IMR-90 (cell line): ENCODE measurements at places on chromosomes 4 and X.
A peak's percentile ranks its signal among the peaks of the same experiment; 100 is the strongest.

- no peak for DNase-seq
These were observed 28.5 kb downstream of the PCDH19 start for GRCh38 chrX:100381619-100382018.

DNA sequence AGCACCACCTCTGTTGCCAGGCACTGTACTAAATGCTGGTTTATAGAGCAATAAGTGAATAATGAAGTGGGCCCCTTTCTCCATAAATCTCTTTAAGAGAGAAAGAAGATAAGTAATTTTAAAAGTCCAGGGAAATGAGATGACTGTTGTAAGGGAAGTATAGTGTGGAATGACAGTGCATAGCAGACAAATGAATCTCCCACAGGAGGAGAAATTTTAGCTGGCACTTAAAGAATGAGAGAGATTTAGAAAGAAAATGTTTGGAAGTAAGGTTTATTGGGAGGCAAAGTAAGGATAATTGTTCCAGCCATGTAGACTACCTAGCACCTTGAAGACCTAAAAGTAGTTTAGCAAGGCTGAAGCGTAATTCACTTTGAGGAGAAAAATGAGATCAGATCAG is 1081.1 kb upstream of the PABPC4L start:
- peak; percentile 10 for DNase-seq

DNA sequence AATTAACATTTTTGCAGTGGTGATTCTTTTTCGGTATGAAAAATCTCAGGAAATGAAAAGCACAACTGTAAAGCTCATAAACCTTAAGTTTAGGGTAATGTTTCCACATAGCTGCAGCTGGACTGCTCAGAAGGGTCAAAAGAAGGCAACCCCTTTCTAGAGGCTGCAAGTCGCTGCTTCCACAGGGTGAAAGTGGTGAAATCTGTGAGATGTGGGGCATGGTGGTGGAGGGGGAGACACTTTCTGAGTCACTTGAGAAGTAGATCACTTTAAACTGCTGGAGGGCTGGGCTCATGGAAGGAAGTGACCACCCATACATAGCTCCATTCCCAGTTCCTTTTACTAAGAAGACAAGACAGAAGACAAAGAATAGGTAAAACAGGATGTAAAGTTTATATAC is 8.7 kb downstream of the SFRP2 start:
- DNase-seq = no peak

GRCh38 chrX:17442898-17443297 is 67.9 kb downstream of the NHS start:
- DNase-seq = no peak

DNA sequence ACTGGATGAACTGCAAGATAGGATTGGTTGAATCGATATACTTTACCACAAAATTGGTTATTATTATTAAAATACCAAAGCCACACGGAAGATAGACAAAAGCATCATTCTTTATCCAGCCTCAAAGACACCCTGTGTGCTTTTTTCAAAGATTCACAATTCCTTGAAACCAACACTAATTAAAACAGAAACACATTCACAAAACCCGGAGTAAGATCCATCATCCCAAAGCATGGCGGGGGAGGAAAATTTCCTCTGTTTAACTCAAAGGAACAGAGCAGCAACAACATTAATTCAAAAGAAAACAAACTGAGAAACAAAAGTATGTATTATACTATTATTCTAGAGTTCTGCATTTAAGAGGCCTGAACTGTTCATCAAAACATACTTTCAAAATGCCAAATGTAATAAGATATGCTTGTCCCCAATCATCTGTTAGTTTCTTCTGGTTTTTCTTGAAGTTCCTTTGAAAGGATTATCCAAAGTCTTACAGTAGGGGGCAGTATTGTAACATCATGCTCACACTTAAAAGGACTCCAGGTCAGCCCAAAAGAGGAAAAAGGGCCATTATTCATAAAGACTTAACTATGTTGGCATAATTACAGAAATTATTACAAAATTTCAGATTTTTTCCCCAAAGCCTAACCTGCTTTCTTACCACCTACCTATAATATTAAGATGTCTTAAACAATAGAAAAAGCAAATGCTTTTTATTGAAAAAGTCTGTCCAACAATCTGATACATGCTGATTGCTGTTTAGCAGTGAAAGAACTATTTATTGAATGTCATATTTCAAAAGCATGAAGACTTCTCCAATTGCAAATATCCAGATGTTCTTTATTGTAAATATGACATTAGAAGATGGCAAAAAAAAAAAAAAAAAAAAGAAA is 168.7 kb downstream of the SCFD2 start:
- peak; percentile 90 for DNase-seq

GRCh38 chr4:137861682-137862081 is 329.4 kb upstream of the PCDH18 start:
- peak; percentile 29 for DNase-seq

DNA sequence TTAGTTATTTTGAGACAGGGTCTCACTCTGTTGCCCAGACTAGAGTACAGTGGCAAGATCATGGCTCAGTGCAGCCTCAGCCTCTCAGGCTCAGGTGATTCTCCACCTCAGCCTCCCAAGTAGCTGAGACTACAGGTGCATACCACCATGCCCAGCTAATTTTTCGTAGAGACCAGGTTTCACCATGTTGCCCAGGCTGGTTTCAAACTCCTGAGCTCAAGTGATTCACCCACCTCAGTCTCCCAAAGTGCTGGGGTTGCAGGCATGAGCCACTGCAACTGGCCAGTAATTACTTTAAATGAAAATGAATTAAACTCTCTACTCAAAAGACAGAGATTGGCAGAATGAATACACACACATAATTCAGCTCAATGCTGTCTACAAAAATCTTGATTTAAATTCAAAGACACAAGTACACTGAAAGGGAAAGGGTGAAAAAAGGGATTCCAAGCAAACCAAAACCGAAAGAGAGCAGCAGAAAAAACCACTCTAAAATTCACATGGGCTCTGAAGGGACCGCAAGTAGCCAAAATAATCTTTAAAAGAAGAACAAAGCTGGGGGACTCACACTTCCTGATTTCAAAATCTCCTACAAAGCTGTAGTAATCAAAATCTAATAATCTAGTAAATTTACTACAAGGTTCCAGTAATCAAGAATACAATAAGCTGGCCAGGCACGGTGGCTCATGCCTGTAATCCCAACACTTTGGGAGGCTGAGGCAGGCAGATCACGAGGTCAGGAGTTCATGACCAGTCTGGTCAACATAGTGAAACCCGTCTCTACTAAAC is 11.8 kb upstream of the SPON2 start:
- DNase-seq = no peak

- peak; percentile 52 for DNase-seq
These were observed 651 bp downstream of the UCHL1 start for GRCh38 chr4:41257257-41257901.

DNA sequence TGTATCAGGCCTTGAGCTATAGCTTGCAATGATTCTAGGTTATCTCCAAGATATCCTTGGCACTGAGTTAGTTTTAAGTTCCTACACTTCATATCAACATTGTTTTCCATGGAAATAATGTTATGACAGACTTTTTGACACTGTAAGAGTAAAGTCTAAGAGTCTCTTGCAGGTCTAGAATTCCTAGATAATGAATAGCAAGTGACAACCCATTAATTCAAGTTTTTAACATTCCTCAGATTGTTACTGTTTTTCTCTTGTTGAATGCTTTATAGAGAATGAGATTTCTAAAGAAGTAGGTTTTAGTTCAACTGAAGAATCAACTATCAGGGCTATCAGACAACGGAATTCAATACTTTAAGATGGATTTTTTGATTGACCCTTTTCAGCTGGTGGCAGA is 276.1 kb downstream of the PPP3CA start:
- DNase-seq = no peak

DNA sequence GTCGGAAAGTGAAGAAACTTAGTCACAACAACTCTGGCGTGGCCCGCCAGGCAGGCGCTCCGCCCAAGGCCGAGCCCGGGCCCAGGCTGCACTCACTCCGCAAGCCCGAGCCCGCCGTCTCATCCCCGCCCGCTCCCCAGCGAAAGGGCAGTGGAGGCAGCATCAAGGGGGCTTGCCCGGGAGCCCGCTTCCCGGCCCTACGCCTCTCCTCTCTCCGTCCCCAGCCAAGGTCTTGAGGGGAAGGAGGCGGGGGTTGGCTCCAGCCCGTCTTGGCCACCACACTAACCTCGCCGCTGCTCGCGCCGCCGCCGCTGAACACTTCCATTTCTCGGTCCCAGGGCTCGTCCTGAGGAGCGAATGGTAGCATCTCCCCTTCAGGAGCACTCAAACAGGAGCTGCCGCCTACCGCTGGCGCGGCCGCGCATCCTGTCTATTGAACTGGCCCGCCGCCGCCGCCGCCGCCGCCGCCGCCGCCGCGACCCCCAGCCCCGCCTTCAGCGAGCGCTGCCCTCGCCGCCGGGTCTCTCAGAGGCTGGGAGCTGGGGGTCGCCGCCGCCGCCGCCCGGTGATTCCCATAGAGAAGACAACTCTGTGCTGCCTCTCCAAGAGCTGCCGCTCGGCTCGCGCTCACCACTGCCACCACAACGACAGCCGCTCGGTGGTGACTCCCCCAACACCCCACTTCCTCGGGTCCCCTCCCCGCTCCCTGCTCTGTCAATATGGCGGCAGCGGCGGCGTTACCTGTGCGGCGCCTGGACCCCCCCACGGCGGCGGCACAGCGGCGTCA is at the start of gene RPS6KA6:
Gene RPS6KA6, minus strand, starts transcription at position 667 of the 787 bp plus-strand sequence. Its CDS starts 300 bp downstream, at position 367.
- DNase-seq = peak; percentile 22

- no peak for DNase-seq
These were observed 44.1 kb downstream of the TMEM164 start for GRCh38 chrX:110046971-110047370.

GRCh38 chrX:129689796-129690195 is 35.0 kb upstream of the APLN start:
- no peak for DNase-seq

DNA sequence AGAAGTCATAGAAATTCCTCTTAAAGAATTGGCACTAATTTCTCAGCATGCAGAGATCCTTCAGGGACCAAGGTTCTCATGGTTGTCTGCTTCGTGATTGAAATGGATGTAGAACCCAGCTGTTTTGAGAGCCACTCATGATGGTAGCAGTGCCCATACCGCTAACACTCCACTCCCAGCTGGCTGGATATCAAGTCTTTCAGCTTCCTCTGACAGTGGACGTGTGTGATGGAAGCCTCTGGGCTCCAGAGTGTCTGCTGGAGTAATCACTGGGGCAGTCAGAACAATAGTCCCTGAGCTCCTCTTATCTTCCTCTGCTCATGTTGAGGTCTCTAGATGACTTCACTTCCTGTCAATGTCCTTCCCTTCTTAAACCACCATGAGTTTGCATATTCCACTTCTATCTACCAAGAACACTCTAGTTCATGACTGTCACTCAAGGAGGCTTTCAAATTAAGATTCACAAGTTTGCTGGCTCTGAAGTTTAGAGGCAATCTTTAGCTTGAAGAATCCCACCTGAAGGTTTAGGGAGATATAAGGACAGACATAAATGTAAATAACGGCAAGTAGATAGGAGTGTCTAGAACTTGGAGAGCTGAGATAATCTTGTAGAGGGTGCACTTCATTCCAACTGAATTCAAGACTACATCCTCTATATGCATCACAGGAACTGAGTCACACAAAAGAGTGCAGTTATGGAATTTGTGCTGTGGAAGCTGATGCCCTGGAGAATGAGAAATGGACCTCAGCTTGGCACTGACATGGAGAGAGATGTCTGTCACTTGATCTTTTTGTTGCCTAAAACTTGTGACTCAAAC is 64.5 kb upstream of the WDR1 start:
- peak; percentile 51 for DNase-seq

GRCh38 chr4:174036576-174036975 is 246.9 kb downstream of the FBXO8 start:
- DNase-seq = no peak

GRCh38 chrX:68646421-68646820 is 1.0 kb upstream of the STARD8 start:
- DNase-seq = no peak

DNA sequence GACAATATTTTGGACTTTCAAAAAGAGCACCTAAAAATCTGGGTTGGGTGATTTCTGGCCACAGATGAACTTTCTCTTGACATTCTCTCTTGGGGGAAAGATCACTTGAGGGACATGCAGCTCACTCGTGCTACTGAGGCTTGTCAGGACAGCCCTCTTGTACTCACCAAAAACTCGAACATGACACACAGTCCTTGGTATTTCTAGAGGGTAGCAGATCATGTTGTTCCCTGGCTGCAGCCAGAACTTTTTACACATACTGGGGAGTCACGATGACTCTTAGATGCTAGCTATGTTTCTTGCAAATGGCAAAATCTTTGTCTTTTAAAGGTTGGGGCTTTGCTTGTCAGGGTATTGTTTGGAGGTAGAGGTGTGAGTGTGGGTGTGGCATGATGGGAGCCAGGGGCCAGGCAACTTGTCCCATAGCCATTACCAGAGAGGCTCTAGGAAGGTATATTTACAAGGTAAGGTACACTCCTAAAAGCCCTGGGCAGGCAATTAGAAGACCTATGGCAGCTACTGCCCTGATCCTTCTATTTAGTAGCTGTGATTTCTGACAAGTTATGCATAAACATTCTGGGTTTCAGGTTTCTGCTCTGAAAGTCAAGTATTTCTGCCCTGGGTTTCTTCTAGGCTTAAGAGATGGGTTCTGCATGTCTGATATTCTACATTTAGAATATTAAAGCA is 241.7 kb upstream of the TLL1 start:
- no peak for DNase-seq

DNA sequence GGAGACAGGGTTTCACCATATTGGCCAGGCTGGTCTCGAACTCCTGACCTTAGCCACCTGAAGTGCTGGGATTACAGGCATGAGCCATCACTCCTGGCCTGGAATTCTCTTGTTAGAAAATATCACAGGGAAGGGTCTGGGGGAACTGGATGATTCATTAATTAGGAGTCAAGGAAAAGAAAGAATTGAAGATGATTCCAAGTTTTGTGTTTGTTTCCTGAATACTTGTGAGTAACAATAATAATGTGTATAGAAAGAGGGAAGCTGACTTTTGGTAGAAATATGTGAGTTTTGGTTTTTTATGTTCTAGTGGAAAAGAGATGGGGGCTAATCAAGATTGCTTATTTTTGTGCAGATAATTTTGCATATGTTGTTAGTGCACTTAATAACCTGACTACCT is 77.3 kb upstream of the CLNK start:
- peak; percentile 62 for DNase-seq

- DNase-seq = peak; percentile 4
These were observed 4.3 kb downstream of the TMPRSS11E start for GRCh38 chr4:68451246-68452211.
